ENCODE measurements at places on chromosomes 3 and 15. TPM values are rescaled to one million over a fixed set of nuclear protein-coding genes. Genes with fewer than 3 reads are reported as not detected.
A peak's percentile ranks its signal among the peaks of the same experiment; 100 is the strongest.

CCDC39 gene
- not detected for total RNA-seq

GRCh38 chr15:77959432-77959879, 118.1 kb downstream of the TBC1D2B start:
- DNase-seq: peak; percentile 90

GRCh38 chr3:85627932-85628331, 669.1 kb downstream of the CADM2 start:
- no peak for DNase-seq

C3orf49 gene
- not detected for total RNA-seq

- no peak for DNase-seq
These were observed 24.5 kb downstream of the SLC6A20 start for GRCh38 chr3:45771831-45772230.

ASB7 gene
- total RNA-seq: 15.7 TPM

DNA sequence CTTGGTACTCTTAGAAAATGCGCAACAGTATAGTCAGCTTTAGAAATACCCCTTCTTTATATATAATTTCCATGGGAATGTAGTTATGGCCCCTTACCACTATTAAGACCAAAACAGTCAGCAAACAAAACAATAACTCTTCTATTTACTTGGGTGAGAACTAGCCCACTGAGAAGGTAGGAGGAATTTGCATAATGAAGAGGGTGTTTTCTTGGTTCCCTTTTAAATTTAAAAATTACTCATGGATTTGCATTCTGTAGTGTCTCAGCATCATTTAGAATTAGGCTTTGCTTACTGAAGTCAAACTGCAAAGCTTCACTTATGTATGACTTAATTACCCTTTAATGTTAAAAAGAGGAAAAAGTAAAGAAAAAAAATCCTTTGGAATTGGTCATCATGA, 350.8 kb downstream of the PTPRG start:
- DNase-seq: no peak

CLDN18 gene
- total RNA-seq: not detected

SST gene
- total RNA-seq: 41.3 TPM

DNA sequence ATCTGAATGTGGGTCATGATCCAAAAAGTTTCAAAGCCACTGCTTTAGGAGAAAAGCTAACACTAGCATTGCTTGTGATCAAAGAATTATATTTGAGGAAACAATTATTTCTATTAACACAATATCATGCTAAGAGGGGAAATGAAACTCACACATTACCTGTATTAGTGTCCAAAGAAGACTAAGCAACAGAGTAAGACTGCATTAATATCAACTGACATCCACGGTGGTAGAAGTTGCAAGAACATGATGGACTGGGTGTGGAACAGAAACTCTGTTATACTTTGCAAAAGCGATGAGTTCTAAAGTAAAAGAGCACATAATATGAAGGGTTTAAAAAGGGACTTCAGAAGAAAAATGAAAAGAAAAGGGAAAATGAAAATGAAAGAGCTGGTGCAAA, 648.3 kb upstream of the NECTIN3 start:
- no peak for DNase-seq

- no peak for DNase-seq
These were observed 43.6 kb downstream of the DNAH12 start for GRCh38 chr3:57500506-57500905.

GRCh38 chr15:62393196-62393595, 228.1 kb upstream of the C2CD4B start:
- no peak for DNase-seq

- no peak for DNase-seq
These were observed 118.7 kb upstream of the MLF1 start for GRCh38 chr3:158452334-158452733.

- no peak for DNase-seq
These were observed 618.5 kb downstream of the NR2F2 start for GRCh38 chr15:96948981-96949380.

SOX14 gene
- not detected for total RNA-seq

GRCh38 chr3:108377384-108377783, 81.0 kb downstream of the HHLA2 start:
- no peak for DNase-seq

GOLGA6B gene
- total RNA-seq: not detected

- DNase-seq: no peak
These were observed 47.6 kb downstream of the TRIM71 start for GRCh38 chr3:32865383-32865782.

DNA sequence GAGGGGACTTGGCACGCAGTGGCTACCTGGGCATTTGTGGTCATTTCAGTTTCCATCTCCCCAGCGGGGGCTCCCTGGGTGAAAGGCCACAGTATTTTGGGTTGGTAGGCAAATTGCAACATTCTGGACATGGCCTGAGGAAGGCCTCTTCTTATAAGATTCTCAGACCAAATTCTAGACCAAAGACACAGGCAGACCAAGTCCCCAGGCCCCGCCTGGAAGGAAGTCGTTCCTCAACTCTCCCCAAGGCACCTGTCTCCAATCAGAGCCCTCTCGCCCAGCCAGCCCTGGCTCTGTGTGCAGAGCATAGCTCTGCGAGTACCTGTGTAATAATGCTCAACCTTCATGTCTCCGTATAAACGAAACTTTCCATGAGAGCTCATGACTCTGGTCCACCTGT, 53.1 kb downstream of the GRIP2 start:
- DNase-seq: no peak

GRCh38 chr3:16993227-16993626, 108.5 kb downstream of the PLCL2 start:
- DNase-seq: no peak

DNA sequence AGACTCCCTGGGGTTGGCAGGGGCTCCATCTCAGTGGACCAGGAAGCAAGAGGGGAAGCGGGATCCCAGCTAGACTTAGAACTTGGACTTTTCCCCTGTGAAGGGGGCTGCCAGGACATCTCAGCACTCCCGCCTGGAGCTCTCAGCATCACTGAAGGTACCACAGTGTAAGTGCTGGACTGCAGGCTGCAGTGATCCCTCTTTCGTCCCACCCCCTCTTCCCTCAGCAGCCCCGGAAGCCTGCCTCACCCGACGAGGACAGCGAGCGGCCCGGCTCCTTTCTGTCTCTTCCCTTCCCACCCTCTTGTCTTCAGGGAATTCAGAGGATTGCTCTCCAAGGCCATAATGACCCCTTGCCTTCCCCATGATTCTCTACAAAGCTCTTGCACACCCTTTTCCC, 94.4 kb downstream of the ANP32A start:
- no peak for DNase-seq

DNA sequence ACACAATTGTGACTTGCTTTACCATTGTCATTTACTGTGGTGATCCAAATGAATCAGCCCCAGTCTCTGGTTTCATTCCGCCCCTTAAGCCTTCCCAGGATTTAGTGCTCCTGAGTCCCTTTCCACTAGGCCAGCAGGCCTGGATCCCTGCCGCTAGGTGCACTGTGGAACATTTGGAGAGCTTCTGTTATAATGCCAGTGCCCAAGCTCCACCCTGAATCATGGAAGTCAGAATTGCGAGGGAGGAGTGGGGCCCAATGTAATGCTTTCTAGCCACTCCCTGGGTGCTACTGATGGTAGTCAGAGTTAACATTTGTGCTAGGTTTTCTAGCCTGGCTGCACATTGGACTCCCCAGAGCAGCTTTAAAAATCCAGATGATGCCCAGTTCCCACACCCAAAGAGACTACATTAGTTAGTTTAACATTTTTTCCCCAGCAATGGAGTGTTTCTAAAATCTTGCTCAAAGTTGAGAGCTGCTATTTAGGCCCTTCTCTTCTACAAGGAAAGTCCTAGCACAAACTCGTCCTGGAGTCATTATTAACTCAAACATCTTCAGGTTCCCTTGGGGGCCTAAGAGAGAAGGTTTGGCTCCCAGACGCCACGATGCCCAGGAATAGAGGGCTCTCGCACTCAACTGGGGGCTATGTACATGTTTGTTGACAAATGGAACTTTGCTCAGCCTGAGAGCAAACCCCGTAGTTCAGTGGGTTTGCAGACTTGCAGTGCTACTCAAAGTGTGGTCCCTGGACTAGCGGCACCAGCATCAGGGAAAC, 366.7 kb upstream of the PROK2 start:
- no peak for DNase-seq

DNA sequence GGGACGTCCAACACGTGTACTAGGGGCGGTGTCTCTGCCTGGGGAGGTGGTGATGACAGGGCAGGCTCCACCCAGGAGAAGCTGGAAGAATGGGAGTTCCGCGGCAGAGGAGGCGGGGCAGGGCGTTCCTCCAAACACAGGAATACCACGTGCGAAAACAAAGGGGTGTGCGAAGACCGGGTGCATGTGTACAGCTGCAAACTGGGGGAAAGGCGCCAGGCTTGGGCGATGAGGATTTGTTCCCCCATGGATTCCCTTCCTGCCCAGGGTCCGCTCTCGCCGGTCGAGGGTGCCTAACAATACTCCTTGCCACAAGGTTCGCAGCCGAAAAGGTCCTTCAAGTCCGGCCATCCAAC, 500 bp upstream of the ZSCAN2 start:
- peak; percentile 92 for DNase-seq

DNA sequence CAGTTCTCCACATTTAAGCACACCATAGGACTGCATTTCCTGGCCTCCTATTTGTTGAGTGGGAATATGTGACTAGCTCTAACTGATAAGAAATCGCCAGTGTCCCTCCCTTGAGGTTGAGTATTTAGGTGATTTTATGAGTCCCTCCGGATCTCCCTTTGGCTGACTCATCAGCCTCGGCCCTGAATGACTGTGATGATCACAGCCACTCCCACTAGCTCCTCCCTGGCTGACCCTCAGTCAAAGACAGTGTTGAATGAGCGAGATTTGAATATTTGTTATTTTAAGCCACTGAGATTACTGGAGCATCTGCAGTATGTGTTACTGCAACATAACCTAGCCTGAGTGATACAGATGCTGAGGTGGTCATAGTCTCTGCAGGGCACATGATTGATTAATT, 515.3 kb downstream of the EPHB1 start:
- no peak for DNase-seq

RASGRP1 gene
- 2.1 TPM for total RNA-seq

DNA sequence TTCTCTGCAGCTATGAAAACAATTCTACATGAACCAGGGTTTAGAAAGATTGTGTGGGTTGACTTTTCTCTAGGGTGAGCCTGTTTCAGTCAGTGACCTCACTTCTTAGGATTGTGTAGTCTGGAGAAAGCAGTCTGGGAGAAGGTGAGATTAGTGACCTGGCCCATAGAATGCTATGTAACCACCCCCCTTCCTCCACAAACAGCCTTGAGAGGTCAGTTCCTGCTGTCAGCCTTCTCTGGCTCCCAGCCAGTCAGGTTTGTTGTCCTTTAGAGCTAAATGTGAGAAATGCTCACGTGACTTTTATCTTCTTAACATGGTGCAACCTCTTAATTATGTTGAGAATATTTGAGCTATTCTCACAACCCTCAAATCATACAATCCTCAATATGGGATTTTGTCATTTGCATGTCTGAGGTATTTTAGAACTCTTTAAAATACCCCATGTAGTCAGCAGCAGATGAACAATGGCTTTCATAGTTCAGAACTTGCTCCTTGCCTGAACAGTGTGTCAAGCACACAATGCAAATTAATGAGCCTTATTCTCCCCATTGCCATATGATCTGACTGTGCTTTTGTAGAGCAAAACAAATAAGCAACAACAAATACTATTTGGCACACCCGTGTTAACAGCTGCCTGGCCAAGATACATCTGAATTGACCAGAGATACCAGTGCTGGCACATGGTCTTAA, 311.6 kb downstream of the CNTN6 start:
- no peak for DNase-seq

DNA sequence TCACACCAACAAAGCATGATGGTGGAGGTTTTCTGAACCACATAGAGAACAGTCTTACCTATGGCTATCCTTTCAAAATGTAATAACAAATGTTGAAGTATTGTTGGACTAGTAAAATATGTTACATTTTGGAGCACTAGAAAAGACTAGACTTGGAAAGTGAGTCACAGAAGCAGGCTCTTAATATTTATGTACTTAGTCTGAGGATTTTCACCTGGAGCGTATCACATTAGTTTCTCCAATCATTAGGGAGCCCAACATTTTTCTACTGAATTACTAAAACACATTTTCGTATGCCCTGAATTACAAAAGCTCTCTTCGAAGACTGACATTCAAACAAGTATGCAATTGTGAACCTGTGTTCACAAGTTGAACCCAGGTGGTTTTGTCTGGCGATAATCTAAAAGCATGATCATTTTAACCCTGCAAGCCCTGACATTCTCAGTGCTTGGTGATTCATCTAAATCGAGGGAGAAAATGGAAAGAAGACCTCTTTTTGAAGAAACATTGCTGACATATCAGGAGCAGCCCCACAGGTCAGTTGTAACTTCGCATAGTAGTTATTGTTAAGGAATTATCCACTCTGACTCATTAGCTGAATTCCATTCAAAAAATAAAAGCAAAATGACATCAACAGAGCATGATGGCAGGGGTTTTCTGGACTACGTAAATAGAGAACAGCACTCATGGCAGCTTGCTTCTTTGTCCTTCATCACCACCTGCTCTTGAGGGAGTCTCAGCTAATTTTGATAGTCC, 679.8 kb upstream of the NECTIN3 start:
- no peak for DNase-seq

CD96 gene
- total RNA-seq: 4.3 TPM

DNA sequence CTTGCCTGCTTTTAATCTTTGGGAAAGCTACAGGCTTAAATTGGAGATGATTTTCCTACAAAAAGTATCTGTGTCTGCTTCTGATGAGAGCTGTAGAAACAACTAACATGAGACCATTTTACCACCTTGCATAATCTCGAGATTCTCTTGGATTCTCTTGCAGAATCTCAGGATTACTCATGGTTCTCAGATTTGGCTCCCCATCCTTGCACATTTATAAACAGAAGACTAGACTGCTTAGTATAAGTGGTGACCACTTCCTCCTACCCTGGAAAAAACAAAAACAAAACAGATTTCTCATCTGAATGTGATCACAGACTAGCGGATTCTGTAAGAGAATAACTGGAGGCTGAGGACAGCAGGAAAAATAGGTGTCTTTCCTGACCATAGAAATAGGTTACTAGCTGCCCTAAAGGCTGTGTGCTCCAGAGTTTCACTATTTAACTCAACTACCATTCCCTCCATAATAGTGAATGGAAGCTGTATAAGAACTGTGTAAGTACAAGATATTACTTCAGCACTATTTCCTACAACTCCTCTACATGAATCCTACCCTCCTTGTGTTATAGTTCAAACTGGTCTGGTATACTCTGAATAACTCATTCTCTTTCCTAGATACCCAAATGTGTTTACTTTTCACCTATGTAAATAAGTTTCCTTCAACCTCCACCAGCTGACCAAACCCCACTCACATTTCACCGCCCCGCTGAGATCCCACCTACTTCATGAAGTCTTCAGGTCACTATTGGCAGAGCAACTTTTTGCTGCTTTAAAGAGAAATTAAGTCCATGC, 122.2 kb upstream of the C2CD4B start:
- no peak for DNase-seq

TMEM266 gene
- not detected for total RNA-seq

- DNase-seq: no peak
These were observed 16.5 kb upstream of the FBXO22 start for GRCh38 chr15:75887178-75887577.
